Nucleus accumbens (tissue), 56 donors: ENCODE measurements at places on chromosomes 6 and 20.
A peak's percentile ranks its signal among the peaks of the same experiment; 100 is the strongest.

DNA sequence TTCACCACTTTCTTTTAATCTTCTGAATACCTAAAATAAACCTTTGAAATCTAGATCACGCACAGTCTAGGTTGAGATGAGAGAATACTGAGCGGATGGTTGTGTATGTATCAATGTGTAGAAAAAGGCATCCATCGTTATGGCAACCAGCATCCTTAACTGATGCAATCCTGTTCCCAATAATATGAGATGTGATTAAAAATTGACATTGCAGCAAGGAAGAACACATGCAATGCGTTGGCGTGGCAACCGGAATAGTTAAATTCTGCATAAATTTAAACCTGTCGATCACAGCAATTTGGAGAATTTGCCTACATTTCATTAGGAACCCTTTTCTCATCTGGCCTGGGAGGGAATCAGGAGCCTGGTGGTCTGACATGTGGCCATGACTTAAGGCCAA is 1.3 kb upstream of the L3MBTL1 start:
- DNase-seq: no peak

DNA sequence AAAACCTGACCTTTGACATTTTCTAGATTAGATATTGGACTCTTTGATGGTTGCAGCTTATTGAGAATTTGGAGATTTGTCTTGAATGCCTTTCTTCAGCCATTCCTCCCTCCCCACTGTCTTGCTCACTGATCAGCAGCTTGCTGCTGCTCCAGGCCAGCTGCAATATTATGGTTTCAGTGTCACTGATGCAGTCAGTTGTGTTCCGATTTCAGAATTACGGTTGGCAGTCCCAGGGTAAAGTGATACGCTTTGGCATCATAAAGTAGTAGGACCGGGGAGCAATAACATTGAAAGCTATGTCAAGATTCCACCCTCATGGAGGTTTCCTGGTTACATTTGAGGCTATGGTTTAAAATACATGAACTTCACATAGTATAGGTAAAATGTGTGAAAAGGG is 152.6 kb downstream of the BCKDHB start:
- no peak for DNase-seq

- no peak for DNase-seq
Observed at GRCh38 chr6:42295677-42296076, 78.0 kb upstream of the MRPS10 start.

- no peak for DNase-seq
Observed at GRCh38 chr20:24766143-24766527, 182.9 kb upstream of the CST7 start.

- no peak for DNase-seq
Observed at GRCh38 chr6:52415917-52416628, 4.1 kb upstream of the EFHC1 start.

- no peak for DNase-seq
Observed at GRCh38 chr6:109305028-109305427, 77.2 kb downstream of the CD164 start.

- DNase-seq: no peak
Observed at GRCh38 chr6:129662406-129662766, 47.6 kb downstream of the ARHGAP18 start.

- DNase-seq: peak; percentile 3
Observed at GRCh38 chr6:73460056-73460455, 1.5 kb upstream of the MTO1 start.

DNA sequence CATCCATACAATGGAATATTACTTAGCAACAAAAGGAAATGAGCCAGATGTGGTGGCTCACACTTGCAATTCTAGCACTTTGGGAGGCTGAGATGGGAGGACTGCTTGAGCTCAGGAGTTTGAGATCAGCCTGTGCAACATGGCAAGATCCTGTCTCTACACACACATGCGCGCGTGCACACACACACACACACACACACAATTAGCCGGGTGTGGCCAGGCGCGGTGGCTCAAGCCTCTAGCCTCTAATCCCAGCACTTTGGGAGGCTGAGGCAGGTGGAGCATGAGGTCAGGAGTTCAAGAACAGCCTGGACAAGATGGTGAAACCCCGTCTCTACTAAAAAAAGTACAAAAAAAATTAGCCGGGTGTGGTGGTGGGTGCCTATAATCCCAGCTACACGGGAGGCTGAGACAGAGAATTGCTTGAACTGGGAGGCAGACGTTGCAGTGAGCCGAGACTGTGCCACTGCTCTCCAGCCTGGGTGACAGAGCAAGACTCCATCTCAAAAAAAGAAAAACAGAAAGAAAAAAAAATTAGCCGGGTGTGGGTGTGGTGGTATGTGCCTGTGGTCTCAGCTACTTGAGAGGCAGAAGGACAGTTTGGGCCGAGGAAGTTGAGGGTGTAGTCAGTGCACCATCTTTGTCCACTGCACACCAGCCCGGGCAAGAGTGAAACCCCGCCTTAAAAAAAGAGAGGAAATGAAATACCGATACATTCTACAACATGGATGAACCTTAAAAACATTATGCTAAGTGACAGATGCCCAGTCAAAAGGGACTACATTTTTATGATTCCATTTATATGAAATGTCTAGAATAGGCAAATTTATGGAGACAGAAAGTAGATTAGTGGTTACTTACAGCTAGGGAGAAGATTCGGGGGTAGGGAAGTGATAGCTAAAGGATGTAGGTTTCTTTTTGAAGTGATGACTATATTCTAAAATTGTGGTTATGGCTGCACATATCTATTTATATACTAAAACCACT is 52.5 kb downstream of the RBL1 start:
- DNase-seq: no peak

- DNase-seq: no peak
Observed at GRCh38 chr6:71468841-71469700, 180.5 kb downstream of the OGFRL1 start.

DNA sequence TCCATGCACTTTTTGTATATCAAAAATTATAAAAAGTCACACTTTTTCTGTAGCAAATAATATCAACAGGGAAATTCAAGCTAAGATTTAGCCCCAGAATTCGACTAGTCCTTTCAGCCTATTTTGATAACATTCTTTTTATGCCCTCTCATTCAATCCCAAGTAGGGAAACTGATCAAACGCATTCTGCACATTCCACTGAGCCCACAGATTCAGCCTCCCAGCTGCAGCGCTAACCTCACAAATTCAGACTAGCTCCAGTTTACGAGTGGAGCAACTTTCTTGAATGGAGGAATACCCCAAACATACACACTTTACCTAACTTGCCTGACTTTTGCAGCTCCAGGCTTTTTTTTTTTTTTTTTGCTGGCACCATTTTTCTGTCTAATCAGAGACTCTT is 70.3 kb upstream of the HEY2 start:
- DNase-seq: no peak

DNA sequence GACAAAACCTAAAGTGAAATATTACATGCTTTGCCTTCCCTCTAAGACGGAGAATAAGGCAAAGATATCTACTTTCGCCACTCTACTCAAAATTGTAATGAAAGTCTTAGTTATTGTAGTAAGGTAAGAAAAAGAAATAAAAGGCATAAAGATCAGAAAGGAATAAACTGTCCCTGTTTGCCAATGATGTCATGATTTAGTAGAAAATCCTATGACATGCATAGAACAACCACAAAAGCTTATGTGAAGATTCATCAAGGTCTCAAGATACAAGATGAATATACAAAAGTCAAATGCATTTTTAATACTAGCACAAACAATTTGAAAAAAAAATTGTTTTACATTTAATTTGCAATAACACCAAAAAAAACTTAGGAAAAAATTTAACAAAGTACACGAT is 64.0 kb upstream of the FOXQ1 start:
- DNase-seq: no peak

DNA sequence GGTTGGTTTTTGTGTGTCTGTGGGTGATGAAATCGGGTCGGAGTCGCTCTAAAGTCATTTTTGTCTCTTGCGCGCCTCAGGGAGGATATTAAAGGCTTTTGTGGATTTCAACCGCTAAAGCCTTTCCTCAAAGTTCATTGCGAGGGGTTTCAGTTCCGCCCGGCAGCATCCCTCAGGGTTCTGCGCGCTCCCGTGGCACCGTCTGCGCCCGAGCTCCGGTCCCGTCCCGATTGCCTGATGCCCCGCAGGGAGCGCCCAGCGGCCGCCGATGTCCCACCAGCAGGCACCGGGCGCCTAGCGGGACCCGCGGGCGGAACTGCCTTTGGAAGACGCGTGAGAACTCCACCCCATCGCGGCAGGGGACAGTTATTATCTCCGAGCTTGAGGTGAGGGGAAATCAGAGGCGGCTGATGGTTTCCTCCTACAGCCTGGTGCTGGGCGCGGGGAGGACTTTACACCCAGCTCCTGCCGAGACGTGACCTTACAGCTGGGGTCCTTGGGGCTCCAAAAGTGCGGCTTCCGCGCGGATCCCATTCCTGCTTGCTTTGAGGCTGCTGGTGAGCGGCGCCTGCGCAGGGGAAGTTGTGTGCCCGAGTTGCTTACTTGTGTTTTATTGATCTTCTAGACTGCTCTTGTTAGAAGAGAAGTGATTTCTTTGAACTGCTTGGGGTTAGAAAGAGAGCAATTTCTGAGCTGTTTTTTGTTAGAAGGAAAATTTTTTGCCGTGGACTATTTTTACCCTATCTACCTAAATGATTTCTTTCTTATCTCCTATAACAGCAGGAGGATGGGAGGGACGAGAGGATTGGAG is 27.1 kb downstream of the ULBP1 start:
- no peak for DNase-seq

- no peak for DNase-seq
Observed at GRCh38 chr6:22296936-22297335, at the start of gene PRL. TSS of gene PRL (minus strand) at chr6:22297036. CDS start at chr6:22296982, 54 bp downstream.

DNA sequence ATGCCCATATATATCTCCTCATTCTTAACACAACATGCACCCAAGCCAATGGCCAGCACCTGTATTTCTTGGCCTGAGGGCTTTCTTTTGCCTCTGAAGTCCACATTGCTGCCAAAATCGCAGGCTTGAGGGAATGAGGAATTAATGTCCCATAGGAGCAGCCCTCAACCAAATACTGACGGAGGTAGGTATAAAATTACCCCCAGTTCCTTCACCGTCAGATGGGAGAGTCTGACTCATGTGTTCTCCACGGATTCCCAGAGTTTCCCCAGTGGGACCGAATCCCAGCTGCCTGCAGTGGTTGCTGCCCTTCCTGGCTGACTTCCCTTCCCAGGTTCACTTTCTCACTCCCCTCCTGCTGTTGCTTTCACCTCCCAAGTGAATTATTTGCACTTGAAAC is 602.2 kb upstream of the NOX3 start:
- no peak for DNase-seq

DNA sequence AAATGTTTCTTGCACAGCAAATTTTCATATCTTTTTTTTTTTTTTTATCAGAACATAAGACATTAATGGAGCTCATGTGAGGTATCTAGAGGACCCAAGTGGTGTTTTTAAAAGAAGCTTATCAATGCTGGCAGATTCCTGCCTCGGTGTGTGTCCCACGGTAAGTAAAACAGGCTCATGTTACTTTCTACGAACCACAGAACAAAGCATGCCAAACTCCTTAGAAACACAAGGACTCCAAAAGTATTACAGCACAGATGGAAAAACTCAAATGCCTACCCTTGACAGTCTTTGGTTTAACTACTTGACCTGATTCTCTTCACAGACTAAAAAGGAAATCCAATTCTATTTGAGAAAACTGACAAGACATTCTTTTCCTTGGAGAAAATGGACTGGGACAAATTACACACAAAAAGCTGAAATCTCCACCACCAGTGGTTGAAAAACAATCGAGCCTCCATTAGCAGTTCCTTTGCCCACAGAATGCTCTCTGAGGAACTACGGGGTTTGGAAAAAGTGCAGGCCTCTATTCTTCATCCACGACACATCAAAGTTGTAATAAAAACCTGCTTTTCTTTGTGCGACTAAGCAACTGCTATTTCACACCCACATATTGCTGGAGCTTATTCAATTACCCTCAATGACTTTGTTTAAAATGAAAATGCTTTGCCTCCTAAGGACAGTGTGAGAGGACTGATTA is 5.4 kb downstream of the METTL24 start:
- DNase-seq: no peak

DNA sequence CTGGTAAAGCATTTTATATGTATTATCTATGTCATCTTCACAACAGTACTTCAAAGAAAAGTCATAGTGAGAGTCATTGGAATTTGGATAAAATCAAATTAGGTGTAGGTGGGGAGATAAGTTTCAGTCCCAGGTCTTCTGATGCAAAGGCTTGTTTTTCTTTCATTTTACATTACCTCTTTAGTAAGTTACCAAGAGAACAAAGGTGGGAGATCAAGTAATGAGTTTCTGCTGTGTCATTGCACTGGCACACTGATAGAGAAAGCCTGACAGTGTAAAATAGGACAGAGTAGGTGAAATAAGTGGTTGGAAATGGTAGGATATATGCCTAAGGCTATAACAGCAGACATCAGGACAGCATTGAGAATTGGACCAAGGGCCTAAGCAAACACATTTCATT is 250.4 kb downstream of the NKAIN2 start:
- DNase-seq: no peak

DNA sequence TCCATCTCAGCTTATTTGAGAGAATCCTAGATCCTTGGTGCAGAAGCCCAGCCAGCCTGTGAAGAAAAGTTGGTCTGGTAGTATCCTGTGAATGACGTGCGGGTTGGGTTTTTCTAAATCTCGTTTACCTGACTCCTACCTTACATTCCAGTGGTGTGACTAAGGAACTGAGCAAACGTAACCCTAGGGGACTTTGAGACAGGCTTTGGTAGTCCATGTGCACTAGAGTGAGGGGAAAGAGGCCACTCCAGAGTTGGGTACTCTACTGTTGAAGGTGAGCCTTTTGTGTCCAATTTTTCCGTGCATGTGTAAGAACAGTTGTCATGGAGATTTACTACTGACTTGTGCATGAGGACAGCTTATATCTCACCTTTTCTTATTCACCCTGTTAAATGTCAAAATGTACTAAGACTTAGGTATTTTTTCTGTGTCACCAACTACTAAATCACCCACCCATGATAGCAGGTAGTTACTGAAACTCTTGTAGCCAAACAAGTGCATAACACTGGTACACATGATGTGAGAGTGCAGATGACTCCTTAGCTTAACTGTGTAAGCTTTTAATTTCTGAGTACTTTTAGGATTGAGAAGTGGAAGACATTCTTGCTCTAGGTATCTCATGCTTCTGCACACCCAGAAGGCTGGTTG is 26.3 kb upstream of the PLCG1 start:
- DNase-seq: no peak

DNA sequence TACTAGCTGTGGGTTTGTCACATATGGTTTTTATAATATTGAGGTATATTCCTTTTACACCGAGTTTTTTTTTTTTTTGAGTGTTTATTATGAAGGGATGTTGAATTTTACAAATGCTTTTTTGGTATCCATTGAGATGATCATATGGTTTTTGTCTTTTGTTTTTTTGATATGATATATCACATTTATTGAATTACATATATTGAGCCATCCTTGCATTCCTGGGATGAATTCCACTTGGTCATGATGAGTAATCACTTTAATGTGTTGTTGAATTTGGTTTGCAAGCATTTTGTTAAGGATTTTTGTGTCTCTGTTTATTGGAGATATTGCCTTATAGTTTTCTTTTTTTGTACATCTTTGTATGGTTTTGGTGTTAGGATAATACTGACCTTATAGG is 3.3 kb upstream of the ZNF337 start:
- DNase-seq: no peak
